ENCODE measurements at places on chromosomes 2 and 18.

GRCh38 chr2:46310446-46310845 is 13.2 kb downstream of the EPAS1 start:
- DNase-seq = no peak

DNA sequence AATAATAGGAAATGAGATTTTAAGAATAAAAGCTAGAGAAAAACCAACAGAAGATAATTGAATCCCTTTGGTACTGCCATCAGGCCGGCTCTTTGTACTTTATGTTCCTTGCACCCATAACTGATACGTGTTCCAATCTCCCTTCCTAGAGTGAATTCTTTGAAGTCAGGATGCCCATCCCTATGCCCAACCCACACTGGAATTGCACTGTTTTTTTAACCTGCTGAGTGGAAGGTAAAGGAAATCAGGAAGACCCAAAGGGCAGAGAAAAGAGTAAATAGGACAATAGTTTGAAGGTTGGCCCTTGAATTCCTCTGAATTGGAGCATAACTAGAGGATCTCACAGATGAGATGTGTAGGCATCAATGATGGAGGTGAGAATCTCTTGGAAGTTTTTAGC is 4.4 kb upstream of the ATG16L1 start:
- no peak for DNase-seq

GRCh38 chr2:101897301-101897700 is 94.5 kb upstream of the IL1R2 start:
- no peak for DNase-seq

- DNase-seq = no peak
Observed at GRCh38 chr2:46775722-46776121, 139.9 kb downstream of the MCFD2 start.

- no peak for DNase-seq
Observed at GRCh38 chr2:217399291-217399690, 539.4 kb upstream of the TNP1 start.

- no peak for DNase-seq
Observed at GRCh38 chr18:27695503-27695902, 481.4 kb downstream of the CDH2 start.

GRCh38 chr2:190336420-190336819 is 7.0 kb upstream of the INPP1 start:
- DNase-seq = no peak

DNA sequence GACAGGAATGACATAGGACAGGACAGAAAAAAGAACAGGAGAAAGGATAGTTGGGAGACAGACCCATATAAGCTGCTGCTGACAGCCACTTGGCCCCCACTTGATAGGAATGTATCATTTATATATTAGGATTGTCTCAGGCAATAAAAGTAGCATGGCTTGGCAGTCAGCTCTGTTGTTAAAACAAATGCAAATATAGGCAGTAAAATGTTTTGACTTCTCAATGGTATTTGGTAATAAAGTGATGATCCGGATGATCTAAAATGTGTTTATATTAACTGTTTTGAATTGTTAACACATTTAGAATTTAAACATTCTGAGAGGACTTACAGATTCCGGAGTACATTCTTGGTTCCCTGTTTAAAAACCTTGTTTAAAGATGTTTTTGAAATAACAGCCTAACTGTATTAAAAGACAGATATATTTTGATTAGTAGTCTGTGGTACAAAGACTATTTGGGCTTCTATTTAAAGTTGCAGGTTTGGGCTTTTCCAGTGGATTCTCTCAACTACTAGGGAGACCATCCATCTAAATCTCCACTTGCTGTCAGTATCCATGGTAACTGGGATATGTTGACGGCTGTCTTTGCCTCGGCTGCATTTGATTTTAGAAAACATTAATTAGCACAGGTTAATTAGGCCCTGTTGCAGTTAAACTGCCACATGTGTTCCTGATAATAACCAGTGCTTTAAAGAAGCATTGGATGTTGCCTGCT is 147.6 kb downstream of the ESCO1 start:
- DNase-seq = no peak

DNA sequence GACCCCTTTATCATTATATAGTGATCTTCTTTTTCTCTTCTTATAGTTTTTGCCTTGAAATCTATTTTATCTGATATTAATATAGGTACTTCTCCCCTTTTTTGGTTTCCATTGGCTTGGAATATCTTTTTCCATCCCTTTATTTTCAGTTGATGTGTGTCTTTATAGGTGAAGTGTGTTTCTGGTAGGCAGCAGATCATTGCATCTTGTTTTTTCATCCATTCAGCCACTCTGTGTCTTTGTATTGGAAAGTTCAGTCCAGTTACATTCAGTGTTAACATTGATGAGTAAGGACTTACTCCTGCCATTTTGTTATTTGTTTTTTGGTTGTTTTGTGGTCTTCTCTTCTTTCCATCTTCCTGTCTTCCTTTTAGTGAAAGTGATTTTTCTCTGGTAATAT is 133.4 kb downstream of the DIS3L2 start:
- DNase-seq = no peak

- no peak for DNase-seq
Observed at GRCh38 chr18:49682173-49682802, 120.4 kb downstream of the LIPG start.

Measured in NCI-H1048 (cell line).